ENCODE measurements at places on chromosomes 7 and 10.
A peak's percentile ranks its signal among the peaks of the same experiment; 100 is the strongest.

GRCh38 chr7:71868797-71869196 lies 543.3 kb downstream of the CALN1 start:
- DNase-seq, result peak; percentile 15

DNA sequence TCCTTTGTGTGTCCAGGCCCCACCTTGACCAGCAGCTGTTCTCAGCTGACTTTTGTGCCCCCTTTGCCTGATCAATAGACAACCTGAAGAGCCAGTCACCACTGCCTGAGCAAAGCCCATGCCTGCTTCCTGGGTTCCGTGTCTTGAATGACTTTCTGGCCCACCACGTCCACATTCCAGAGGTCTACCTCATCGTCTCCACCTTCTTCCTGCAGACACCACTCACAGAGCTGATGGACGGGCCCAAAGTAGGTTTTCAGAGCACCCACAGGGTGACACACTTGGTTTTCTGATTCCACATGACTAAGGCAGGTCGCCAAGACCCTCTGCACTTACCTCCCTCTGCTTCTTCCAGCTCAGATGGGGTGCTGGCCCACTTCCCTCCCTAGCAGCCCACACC lies 126.8 kb downstream of the WDFY4 start:
- no peak for DNase-seq

DNA sequence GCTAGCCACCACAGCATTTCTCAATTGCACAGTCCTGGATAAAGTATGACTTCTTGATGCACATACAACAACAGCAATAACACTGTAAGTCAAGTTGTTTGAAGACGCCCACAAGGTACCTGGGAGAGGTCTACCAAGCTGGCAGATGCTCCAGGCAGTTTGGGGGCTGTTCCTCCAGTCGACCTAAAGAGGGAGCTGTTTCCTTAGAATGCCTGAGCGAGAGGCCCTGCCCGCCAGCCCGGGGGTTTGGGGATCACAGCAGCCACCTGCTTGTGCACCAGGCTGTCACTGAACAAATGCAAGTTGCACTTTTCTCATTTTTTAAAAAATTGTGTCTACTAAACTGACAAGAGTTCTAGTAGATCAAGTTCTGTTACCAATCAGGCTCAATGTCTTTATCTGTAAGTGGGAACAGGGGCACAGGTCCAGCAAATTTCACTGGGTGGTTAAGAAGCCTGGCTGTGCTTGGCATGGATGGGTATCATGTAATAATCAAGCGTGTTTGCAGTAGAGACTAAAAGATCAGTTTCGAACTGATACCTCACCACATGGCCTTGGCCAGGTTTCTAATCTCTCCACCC lies 193.8 kb upstream of the ADO start:
- peak; percentile 39 for DNase-seq

GRCh38 chr10:86592413-86592812 lies 61.9 kb upstream of the OPN4 start:
- peak; percentile 4 for DNase-seq

DNA sequence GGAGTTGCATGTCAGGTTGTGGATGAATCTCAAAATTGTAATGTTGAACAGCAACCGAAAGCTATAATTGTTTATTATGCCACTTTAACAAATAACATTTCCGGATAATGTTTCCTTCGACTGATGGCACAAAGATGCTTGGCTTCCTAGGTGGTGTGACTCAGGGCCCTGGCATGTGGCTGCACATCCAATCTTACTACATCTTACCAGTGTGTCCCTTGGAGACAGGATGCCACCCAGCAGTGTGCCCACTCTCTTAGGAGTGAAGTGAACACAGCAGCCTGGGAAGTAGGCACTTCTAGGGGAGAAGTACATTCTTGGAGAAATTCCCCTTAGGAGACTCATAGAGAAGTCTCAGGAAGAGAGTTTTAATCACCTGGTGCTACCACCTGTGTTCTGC lies 33.0 kb upstream of the GPR26 start:
- DNase-seq, result no peak

DNA sequence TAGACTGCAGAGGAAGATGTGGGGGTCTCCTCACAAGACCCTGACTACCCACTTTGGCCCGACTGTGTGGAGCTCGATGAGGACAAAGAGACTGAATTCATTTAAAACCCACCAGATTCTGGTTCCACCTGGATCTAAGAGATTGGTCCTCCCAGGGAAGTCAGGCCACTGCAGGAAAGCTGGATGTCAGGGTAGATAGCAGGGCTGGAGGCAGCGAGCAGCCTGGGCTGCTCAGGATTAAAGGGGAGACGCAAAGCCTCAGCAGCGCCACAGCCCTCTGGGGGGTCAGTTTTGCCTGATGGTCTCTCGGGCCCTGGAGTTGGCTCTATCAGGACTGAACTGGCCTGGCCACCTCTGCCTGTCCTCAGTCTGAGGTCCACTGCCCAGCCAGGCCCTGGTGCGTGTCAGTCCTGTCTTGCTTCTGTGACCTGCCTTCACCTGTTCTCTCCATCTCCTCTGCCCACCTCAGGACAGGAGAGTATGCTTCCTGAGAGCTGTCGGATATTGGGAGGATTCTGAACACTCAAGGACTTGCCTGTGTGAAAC lies 12.2 kb upstream of the KLRG2 start:
- DNase-seq, result no peak

Measured in RPMI8226 (cell line).